ENCODE measurements at places on chromosomes 16 and 17.

- DNase-seq, result peak; percentile 55
These were observed 170.3 kb downstream of the COPRS start for GRCh38 chr17:31688701-31689100.

DNA sequence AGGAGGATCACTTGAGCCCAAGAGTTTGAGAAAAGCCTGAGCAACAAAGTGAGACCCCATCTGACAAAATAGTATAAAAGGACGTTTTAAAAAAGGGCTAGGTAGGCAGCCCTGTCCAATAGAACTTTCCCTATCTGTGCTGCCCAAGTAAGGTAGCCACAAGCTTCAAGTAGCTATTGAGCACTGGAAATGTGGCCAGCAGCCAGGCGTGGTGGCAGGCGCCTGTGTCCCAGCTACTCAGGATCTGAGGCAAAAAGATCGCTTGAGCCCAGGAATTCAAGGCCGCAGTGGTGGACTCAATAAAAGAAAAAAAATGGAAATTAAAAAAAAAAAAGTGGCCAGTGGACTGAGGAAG lies 1.5 kb upstream of the NQO1 start:
- no peak for DNase-seq

GRCh38 chr16:87426423-87427215 lies 34.5 kb downstream of the MAP1LC3B start:
- no peak for DNase-seq

- no peak for DNase-seq
These were observed 759.9 kb downstream of the KCNJ2 start for GRCh38 chr17:70929226-70929625.

DNA sequence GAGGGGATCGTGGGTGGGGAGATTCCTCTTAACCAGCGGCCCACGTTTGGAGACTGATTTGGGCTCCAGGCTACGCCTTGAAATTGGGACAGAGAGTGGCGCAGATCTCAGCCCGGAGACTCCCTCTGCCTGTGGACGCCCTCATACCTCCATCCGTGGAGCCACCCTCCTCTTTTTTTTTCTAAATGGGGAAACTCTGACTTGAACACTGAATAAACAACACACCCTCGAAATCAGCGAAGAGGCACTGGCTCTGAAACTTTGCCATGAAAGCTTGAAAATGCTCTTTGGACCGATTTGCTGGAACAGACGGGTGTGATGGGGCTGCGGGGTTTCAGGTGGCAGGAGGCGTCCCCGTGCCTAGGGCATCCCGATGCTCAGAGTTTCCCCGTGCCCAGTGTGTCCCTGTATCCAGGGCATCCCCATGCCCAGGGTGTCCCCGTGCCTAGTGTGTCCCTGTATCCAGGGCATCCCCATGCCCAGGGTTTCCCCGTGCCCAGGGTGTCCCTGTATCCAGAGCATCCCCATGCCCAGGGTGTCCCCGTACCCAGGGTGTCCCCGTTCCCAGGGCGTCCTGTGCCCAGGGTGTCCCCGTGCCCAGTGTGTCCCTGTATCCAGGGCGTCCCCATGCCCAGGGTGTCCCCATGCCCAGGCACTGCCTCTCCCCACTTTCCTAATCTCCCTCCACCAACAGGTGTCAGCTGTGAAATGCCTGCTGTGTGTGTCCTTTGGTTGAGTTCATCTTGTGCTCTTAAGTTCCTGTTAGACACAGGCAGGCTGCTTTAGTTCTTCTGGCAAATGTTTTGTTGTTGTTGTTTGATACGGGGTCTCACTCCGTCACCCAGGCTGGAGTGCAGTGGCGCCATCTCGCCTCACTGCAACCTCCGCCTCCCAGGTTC lies 187.0 kb downstream of the SEC14L1 start:
- DNase-seq, result peak; percentile 3

GRCh38 chr17:74855323-74855722 lies 4.4 kb downstream of the GRIN2C start:
- no peak for DNase-seq

GRCh38 chr16:49003992-49004391 lies 277.6 kb downstream of the CBLN1 start:
- DNase-seq, result no peak

All from Daoy (cell line).